ENCODE measurements at places on chromosomes 3 and 15.

DNA sequence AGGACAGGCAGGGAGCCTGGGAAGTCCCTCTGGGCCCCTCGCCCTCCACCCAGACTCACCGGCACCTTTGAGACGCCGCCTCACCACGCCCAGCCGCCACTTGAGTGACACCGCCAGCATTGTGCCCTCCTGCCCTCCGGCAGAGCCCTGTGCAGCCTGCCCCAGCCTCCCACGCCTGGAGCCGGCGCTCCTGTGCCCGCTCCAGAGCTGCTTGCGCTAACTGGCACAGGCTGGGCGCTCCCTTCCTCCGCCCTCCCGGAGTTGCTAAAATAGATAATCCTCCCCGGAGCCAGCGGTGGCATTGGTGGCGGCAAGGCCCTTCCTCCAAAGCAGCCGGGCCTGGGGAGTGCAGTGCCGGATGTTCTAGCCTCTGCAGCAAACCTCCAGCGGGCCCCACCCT lies 15.7 kb upstream of the GRIP2 start:
- no peak for DNase-seq

- peak; percentile 77 for DNase-seq
Observed at GRCh38 chr3:104359546-104359945, 1007.2 kb upstream of the ALCAM start.

- no peak for DNase-seq
Observed at GRCh38 chr3:66673293-66673692, 172.5 kb upstream of the LRIG1 start.

- DNase-seq, result peak; percentile 86
Observed at GRCh38 chr3:111764645-111765091, 94.4 kb upstream of the PHLDB2 start.

DNA sequence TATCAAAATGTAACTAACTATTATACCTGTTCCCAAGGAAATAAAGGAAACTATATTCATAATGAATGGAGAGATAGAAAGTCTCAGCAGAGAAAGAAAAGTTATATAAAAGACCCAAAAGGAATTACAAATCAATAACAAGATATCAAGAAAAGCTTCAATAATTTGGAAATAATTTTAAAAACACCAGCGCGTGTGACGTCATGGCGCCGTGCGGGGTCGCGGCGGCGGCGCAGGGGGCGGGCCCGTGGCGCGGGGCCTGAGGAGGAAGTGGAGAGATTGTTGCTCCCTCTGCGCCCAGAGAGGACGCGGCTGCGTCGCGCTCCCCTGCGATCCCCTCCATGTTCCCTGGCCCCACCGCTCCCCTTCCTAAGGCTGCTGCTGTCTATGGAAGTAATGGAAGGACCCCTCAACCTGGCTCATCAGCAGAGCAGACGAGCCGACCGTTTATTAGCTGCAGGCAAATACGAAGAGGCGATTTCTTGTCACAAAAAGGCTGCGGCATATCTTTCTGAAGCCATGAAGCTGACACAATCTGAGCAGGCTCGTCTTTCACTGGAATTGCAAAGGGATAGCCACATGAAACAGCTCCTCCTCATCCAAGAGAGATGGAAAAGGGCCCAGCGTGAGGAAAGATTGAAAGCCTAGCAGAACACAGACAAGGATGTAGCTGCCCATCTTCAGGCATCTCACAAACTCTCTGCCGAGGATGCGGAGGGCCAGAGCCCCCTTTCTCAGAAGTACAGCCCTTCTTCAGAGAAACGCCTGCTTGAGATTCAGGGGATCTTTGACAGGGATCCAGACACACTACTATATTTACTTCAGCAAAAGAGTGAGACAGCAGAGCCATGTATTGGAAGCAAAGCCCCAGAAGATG lies 4.1 kb downstream of the XCR1 start:
- DNase-seq, result no peak

GRCh38 chr3:66527246-66527645 lies 26.4 kb upstream of the LRIG1 start:
- no peak for DNase-seq

DNA sequence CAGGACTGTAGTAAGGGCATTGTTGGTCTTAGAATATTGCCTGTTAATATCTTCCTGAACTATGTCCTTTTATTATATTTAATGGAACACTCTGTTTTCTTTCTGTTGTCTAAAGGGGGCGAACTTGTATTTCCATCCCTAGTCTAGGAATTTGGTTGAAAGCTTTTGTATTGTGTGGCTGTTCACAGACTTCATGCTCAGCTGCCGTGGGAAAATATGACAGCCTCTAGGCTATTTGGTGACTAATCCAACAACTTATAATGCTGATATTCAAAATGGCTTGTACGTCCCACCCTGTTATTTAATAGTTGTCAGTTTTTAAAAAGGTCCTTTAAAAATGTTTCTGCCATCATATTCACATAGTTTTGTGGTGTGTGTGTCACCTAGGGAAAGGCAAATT lies 202.6 kb downstream of the KLHL25 start:
- DNase-seq, result peak; percentile 81

GRCh38 chr3:130412991-130413560 lies 67.6 kb downstream of the COL6A5 start:
- no peak for DNase-seq

GRCh38 chr3:45244356-45244755 lies 18.3 kb upstream of the TMEM158 start:
- peak; percentile 58 for DNase-seq

DNA sequence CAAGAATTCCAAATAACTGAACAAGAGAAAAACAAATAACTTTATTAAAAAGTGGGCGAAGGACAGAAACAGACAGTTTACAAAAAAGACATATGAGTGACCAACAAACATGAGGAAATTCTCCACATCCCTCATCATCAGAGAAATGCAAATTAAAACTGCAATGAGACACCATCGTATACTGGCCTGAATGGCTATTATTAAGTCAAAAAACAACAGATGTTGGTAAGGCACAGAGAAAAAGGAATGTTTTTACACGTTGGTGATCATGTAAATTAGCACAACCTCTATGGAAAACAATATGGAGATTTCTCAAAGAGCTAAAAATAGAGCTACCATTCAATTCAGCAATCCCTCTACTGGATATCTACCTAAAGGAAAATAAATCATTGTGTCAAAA lies 1260.4 kb upstream of the ALCAM start:
- DNase-seq, result no peak

- DNase-seq, result no peak
Observed at GRCh38 chr3:194983620-194984019, 287.3 kb downstream of the XXYLT1 start.

DNA sequence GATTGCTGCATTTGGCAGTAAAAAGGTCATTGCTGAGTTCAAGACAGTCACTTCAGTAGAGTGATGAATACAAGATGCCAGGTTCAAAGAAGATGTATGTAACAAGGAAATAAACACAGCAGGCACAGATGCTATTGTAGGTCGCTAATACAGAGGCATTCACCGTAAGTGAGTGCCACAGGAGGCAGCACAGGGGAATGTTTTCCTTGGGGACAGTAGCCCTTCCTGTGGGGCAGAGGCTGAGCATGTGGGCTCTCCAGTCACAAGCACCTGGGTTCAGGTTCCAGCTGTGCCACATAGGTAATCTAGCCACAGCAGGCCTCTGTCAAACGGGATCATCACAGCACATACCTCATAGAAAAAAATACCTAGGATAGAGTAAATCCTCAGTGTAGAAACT lies 86.3 kb downstream of the RSL24D1 start:
- no peak for DNase-seq

GRCh38 chr15:90968434-90968833 lies 13.8 kb downstream of the RCCD1 start:
- DNase-seq, result no peak

DNA sequence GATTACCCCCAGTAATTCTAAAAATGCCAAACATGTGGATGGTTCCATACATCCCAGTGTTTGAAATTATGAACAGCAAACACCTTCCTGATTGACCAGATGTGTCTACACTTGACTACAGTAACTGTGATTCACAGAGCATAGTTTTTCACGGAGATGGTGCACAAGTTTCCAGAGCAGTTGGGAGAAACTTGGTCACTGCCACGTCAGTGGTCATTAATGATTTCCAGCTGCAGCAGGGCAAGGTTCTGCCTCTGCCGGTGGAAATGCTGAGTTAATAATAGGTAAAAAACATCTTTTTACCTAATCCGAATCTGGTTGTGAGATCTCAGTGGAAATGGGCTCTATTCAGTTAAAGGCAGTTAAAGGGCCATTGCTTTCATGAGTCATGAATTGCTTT lies 154.1 kb upstream of the FEZF2 start:
- no peak for DNase-seq

- DNase-seq, result no peak
Observed at GRCh38 chr3:171835116-171835515, 8.0 kb upstream of the TMEM212 start.

DNA sequence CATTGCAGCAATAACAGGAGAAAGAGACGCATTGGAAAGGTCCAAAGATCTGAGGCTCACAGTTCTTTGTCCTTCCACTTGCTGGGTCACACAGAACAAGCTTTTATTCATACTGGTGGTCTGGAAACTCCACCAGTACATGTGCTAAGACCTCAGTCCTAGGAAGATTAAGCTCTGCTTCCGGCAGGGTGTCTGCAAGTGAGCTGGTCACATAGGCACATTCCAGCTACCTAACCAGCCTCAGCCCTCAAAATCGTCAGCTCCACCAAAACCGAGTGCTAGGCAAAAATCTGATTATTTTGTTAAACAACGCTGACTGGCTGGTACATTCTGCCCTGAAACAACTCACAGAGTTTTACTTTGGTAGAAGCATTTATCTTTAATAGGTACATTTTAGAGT lies 2.2 kb downstream of the ZBED2 start:
- DNase-seq, result no peak

DNA sequence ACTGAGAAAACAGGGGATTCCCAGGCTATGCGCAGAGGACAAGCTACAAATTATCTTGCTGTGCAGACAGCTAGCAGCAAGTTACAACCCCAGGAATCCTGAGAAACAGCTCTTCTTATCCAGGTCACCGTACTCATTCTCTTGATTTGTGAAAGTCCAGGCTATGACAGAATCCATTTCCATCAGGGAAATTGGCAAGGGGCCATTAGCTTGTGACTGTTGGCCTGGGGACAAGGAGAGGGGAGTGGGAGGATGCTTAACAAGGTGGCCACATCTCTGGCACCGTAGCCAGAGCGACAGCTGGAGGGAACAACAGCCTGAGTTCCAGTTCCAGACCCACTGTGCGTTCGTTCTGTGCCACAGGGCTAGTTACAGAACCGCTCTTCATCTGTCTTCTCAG lies 44.9 kb upstream of the PLXNA1 start:
- no peak for DNase-seq

DNA sequence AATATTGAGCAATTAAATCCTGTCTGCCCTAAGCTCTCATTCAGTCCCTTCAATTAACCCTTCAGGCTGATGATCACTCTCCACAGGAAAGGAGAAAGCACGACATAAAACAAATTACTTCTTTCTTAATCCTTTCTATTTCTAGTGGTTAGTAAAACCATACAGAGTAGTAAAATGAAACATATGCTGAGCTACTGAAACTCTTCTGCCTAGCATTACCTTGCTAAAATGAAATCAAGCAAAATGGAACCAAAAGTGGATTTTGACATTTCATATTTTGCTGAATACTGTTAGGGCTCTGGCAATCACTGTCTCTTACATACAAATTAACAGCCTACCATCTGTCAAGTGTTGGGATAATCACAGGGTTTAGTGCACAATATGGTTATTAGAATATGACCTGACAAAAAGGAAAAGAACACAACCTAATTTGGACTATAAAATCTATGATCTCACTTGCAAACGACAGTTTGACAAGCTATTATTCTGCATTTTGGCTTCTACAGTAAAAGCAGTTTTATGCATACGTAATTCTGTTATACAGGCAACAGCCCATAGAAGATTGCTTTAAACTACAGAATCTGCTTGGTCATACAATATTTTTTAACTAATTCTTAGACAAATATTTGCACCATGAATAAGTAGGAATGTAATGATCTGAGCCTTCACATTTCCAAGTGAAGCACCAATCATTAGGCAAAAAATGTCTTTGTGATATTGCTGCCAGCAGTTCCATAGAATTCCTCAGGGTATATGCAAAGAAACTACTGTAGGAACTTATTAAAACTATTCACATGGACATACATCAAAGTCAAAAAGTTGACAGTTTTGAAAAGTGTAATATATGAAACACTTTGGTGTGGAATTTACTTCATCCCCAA lies 105.0 kb downstream of the FHIT start:
- DNase-seq, result no peak

- peak; percentile 50 for DNase-seq
Observed at GRCh38 chr3:123344175-123344906, 104.5 kb downstream of the ADCY5 start.

GRCh38 chr3:14913926-14914778 lies 33.2 kb upstream of the NR2C2 start:
- no peak for DNase-seq

GRCh38 chr3:159039286-159039685 lies 237.4 kb downstream of the MFSD1 start:
- peak; percentile 52 for DNase-seq

- DNase-seq, result no peak
Observed at GRCh38 chr3:84717894-84718293, 240.9 kb upstream of the CADM2 start.

- DNase-seq, result peak; percentile 38
Observed at GRCh38 chr3:142931222-142931621, 32.3 kb downstream of the PAQR9 start.

GRCh38 chr15:91289324-91289723 lies 189.3 kb downstream of the SV2B start:
- DNase-seq, result no peak

GRCh38 chr3:43285644-43286043 lies 696 bp upstream of the SNRK start:
- no peak for DNase-seq

GRCh38 chr3:51099794-51100535 lies 285.1 kb upstream of the MANF start:
- DNase-seq, result peak; percentile 66

DNA sequence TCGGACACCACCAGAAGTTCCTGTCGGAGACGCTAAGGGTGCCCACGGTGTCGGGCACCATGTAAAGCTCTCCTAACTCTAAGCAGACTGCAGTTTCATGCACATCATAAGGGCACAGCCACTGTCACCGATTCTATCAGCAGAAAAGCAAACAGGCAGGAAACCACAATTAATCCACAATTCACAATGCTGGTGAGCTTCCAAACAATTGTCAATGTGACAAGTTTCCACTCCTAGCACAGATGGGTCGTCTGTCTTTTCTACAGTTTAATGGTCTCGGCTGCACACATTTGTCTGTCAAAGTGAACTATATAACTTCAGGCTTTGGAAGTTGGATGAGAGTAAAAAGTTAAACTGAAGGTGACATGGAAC lies 8.8 kb upstream of the OCA2 start:
- DNase-seq, result no peak

All from HT1080 (cell line).